ENCODE measurements at places on chromosomes 12 and 14.

- no peak for DNase-seq
Observed at GRCh38 chr12:43861015-43861839, 25.3 kb downstream of the TMEM117 start.

DNA sequence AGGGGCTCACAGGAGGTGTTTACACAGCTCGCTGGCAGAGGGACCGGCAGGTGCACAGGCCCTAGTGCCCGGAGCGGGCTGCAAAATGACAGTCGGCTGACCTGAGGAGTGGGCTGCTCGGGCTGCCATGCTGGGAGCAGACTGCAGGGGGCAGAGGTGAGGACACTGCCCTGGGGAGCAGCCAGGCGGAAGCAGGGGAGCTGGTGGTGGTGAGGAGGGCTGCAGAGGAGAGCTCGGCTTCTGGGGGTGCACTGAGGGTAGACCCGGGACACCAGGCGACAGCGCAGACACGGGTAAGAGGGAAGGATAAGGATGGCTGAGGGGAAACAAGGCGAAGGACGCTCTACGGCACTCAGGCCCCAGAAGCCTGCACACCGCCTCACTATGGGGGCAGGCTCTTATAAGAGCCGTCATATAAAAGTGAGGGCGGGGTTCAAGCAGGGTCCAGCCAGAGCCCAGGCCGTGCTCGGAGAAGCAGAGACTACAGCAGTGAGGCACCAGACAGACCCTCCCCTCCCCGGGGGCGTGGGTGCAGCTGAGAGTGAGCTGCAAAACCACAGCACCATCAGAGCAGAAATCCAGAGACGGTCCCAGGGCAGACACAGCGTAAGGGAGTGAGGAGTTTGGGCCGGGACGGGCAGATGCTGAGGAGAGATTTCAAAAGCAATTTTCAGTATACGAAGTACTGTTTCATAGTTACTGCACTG, 62.5 kb downstream of the CCDC88C start:
- peak; percentile 90 for DNase-seq

- DNase-seq: peak; percentile 75
Observed at GRCh38 chr12:92574051-92574783, 128.6 kb upstream of the PLEKHG7 start.

DNA sequence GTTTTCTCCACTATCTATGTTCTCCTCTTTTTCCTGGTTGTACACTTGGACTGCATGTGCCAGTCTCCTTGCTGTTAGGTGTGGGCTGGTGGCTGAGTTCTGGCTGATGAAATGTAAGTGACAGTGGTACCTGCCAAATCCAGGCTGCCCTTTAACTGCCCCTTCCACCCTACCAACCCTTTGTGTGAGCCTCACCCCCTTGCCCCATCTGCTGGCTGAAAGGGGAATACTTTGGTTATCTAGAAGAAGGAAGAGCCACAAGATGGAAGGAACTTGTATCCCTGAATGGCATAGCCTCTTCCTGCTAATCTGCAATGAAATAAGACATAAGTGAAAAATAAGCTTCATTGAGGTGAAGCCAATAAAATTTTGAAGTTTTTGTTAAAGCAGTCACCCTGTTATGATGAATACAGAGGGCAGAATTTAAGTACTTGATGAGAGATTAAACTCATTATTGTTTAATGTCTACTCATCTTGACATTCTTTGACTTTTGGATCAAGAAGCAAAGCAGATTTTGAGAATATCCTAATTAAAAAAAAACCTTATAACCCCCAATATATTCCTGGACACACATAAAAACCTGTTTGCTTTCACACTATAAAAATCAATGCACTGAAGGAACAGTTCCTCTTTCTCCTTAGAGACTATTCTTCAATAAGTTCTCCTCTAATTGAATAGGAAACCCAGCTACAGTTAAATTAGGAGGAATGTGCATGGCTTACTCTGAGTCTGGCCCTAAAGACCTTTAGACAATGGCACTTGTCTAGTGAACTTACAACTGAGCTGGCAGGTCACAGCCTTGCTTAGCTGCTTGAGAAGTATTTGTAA, 262.6 kb upstream of the BTG1 start:
- DNase-seq: peak; percentile 86

- no peak for DNase-seq
Observed at GRCh38 chr12:89539426-89540223, 13.8 kb upstream of the POC1B start.

DNA sequence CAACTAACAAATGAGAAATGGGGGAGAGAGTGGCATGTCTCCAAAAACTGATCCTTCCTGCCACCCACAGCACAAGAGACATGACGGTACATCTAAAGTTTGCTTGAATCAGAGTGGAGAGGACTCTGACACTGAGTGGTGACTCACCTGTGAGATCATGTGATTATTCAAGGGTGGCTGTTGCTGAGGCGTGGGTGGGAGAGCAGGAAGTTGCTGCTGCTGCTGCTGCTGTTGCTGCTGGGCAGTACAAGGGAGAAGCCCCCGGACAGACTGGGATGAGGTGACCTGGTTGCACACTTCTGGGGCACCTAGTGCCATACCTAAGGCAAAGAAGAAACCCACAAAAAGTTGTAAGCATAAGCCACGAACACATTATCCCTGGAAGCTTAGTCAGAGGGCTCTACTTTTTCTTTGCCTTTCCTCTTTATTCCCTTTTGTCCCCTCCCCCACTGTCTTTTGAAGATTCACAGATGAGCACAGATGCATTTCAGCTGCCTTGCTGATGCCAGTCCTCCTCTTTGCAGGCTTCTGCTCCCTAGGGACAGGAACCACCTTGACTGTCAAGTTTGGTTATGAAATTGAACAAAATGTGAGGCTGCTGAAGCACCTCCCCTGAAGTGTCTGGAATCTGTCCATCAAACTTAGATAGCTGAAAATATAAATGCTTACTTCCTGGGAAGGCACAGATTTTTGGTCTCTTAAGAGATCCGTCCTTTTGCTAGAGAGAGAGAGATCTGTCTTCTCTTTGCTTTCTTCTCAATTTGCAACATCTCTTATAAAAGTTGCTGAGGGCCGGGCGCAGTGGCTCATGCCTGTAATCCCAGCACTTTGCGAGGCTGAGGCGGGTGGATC, 29.4 kb upstream of the STAC3 start:
- DNase-seq: peak; percentile 96

DNA sequence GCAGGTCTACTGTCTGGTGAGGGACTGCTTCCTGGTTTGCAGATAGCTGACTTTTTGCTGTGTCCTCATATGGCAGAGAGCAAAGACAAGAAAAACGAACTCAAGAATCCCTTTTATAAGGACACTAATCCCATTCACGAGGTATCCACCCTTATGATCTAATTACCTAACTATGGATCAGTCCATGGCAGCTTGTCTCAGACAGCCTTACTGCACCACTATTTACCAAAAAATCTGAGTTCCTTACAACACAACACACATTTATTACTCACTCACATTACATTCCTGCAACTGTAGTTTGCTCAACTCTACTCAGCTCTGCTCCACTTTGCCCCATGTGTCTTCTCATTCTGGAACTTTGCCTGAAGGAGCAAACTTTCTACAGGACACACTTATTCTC, 10.1 kb upstream of the SLC6A15 start:
- DNase-seq: no peak

GRCh38 chr14:75579338-75579864, 981 bp downstream of the FLVCR2 start:
- DNase-seq: no peak

GRCh38 chr12:77847060-77847541, 16.4 kb downstream of the NAV3 start:
- peak; percentile 54 for DNase-seq

DNA sequence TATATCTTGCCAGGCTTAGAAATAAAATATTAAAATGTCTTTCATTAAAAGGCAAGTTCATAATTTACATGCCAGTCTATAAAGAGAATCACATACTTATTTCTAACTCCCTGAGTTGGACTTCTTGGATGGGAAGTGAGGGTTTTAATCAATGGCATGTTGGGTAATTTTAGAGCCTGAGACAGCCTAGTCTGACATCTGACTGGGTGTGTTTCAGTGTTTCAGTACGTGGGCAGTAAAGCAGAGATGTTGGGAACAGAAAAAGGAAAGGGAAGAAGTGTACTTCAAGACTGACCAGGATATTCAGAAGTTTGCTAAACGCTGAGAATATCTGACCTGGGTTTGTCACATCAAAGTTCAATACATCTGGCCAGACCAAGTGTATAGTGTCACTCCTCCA, 171.8 kb downstream of the BTG1 start:
- DNase-seq: no peak

DNA sequence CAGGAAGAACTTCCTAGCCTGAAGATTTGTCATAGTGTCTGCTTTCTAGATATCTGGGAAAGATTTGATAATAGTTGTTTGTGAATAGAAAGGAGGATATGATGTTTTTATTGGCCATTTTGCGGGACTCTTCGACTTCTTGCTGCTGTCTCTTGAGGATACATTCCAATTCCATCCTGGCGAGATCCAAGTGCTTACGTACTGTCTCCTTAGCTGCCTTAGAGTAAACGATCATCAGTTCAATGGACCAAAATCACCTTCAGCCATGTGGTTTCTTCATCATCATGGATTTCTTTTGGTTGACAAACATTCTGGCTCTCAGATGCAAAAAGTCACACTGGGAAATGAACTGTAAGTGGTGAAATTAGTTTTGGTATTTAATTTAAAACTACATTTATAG, 82.7 kb upstream of the SCN8A start:
- no peak for DNase-seq

DNA sequence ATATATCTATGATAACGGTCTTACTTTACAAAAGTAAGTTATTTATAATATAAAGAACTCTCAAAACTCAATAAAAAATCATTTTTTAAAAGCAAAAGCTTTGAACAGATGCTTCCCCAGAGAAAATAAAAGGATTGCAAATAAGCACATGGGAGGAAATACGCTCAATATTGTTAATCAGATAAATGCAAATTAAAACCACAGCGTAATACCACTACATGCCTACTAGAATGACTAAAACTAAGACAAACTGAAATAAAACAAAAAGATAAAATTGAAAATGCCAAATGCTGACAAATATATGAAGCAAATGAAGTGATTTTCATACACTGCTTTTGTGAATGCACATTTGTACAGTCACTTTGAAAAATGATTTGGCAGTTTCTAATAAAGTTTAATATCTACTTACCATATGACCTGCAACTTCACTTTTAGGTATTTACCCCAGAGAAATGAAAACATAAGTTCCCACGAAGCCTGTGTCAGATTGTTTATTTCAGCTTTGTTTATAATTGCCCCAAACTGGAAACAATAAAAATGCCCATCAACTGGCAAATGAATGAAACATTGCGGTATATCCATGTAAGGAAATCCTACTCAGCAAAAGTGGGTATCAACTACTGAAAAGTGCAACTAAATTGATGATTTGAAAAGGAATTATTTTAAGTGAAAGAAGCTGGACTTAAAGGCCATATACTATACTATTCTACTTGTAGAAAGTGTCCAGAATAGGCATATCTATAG, 1072.4 kb downstream of the TMTC2 start:
- no peak for DNase-seq
